Activated naive CD4-positive, alpha-beta T cell treated with anti-CD3 and anti-CD28 coated beads, Interleukin-2, amount 10 ng/mL, durations not matched to agents 7 days and 5 days (primary cell): ENCODE measurements at places on chromosomes 12 and 14.

DNA sequence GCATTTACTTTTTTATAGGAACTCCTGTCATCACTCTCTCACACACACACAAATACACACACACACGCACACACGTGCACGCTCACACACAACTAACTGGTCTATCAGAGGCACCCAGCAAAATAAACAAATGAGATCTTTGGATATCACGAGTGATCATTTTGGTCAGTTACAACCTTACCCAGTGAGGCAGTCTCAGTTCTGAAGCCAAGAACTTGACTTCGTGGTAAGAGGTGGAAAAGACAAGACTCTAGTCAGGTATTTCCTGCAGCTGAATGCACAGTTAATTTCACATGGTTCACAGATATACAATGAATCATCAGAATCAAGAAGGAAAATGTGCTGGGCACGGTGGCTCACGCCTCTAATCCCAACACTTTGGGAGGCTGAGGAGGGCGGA, 39.4 kb downstream of the ATF7 start:
- DNase-seq: no peak

DNA sequence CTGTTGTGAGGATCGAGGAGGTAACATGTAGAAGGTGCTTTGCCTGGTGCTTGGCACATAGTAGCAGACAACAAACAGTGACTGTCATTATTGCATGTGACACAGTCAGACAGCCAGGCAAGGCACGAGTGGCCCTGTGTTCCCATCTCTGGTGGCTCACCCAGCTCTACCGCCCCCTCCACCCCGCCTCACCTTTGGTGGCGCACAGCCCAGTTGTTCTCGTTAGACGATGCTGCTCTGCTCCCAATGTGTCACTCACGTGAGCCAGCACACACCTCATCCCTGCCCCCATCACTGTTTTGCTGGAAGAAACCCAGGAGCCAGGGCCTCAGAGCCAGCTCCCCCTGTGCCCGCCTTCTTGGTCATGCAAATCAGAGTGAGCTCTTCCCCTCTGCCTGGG, 113.3 kb downstream of the CALM1 start:
- no peak for DNase-seq

DNA sequence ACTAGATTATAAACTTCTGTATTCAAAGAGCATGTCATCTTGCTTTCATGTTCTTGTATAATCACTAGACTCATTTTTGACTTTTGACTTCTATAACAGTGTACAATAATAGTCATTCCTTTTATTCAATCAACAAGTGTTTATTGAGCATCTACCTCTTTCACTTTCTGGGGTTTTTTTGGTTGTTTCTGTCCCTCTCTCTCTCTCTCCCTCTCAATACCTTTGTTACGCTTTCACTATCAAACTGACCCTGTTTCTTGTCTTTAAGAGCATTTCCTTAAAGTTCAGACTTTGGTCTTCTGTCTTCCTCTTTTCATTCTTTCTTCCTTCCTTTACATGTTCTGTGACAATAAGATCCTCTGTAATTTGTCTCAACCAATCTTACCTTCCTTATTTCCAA, 49.5 kb downstream of the GPR137C start:
- no peak for DNase-seq

GRCh38 chr14:32823706-32824105, 115.0 kb upstream of the NPAS3 start:
- DNase-seq: no peak

GRCh38 chr12:29008786-29009185, 140.3 kb upstream of the FAR2 start:
- DNase-seq: no peak

DNA sequence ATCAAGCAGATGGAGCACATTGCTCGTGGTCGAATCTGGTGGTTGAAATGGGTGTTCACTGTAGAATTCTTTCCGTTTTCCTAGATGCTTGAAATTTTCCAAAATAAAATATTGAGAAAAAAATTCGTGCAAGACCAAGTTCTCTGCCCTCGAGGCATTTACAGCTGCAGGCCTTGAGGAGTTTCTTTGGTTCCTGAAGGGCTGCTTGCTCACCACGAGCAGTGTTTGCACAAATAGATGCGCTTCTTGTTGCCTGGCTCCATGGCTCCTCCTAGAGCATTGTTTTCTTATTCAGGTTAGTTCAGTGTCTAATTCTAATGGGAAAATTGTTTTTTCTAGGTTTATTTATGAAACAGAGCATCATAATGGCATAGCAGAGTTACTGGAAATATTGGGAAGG, 74.5 kb upstream of the DYNC1H1 start:
- DNase-seq: no peak
